Fibroblast of lung (primary cell): ENCODE measurements at places on chromosomes 5 and 9.

DNA sequence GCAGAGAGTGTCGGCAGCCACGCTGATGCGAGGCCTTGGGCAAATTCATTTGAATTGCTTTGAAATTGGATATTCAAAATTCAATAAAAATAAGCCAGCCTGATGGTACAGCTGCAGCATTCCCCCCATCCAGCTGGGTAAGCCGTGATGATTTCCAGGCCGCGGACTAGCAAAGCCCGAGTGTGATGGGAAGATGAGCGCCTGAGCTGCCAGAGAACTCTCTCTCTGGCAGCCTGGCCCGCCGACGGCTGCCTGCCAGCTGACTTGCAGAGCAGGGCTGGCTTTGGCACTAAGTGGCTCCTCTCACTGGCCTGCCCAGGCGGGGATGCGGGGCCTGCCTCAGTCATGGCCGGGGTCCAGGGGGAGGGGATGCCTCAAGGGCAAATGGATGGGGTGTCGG is 268.3 kb upstream of the WWC1 start:
- H3K27me3 ChIP-seq: no peaks in the 10 kb centered on the region
- H3K4me1 ChIP-seq: no peaks in the 10 kb centered on the region
- H3K36me3 ChIP-seq: no peaks in the 10 kb centered on the region

GRCh38 chr9:121910491-121911040 is 182.5 kb downstream of the TTLL11 start:
- no peak overlapping the region for H3K4me3 ChIP-seq
- H3K27ac ChIP-seq: no peak overlapping the region
- no peaks in the 10 kb centered on the region for H3K27me3 ChIP-seq
- H3K4me1 ChIP-seq: no peaks in the 10 kb centered on the region
- DNase-seq: no peak

GRCh38 chr5:57725658-57726504 is 243.3 kb upstream of the ACTBL2 start:
- peaks cover 2% of the 10 kb centered on the region for H3K4me1 ChIP-seq
- H3K36me3 ChIP-seq: no peaks in the 10 kb centered on the region
- no peak overlapping the region for H3K27ac ChIP-seq
- no peaks in the 10 kb centered on the region for H3K27me3 ChIP-seq

DNA sequence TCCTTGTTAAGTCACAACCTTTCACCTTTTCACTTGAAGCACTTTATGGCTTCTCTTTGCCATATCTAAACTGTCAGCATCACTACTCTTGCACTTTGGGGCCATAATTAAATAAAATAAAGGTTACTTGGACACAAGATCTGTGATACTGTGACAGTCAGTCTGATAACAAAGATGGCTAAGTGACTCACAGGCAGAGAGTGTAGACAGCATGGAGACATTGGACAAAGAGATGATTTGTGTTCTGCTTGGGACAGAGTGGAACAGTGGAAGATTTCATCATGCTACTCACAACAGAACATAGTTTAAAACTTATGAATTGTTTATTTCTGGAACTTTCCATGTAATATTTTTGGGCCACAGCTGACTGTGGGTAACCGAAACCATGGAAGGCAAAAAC is 81.7 kb upstream of the SMC5 start:
- DNase-seq: peak; percentile 11
- no peak overlapping the region for H3K27ac ChIP-seq
- H3K4me1 ChIP-seq: no peaks in the 10 kb centered on the region
- H3K4me3 ChIP-seq: no peak overlapping the region

- H3K27ac ChIP-seq: no peak overlapping the region
- H3K4me1 ChIP-seq: no peaks in the 10 kb centered on the region
- H3K36me3 ChIP-seq: no peaks in the 10 kb centered on the region
- H3K27me3 ChIP-seq: peaks cover 7% of the 10 kb centered on the region
- peak; percentile 27 for DNase-seq
Observed at GRCh38 chr5:178069909-178070308, 43.4 kb upstream of the N4BP3 start.

GRCh38 chr5:10289353-10289752 is 18.3 kb downstream of the CMBL start:
- no peak overlapping the region for H3K4me3 ChIP-seq
- no peak overlapping the region for H3K27ac ChIP-seq
- DNase-seq: peak; percentile 45
- no peaks in the 10 kb centered on the region for H3K36me3 ChIP-seq
- no peaks in the 10 kb centered on the region for H3K4me1 ChIP-seq

- H3K4me3 ChIP-seq: no peak overlapping the region
- H3K27me3 ChIP-seq: no peaks in the 10 kb centered on the region
- H3K27ac ChIP-seq: peak overlapping the region; percentile 9
- no peaks in the 10 kb centered on the region for H3K36me3 ChIP-seq
- peak; percentile 74 for DNase-seq
Observed at GRCh38 chr9:91416096-91416712, 7.4 kb downstream of the NFIL3 start.

DNA sequence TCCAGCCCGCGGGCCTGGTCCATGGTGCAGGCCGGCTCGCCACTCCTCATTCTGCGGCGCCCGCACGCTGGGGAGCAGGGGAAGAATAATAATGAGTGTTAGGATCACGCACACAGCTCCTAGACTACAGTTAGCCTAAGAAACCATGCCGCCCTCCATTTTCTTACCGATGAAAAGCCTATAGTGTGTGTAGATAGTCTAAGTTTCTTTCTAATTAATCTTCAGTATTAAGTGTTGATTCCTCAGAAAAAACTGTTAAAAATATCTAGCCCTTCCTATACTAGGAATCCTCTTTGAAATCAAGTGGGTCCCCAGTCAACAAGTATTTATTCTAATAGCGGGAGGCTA is 9.3 kb downstream of the ZBED3 start:
- DNase-seq: no peak
- peaks cover 8% of the 10 kb centered on the region for H3K4me1 ChIP-seq
- no peaks in the 10 kb centered on the region for H3K27me3 ChIP-seq
- H3K27ac ChIP-seq: no peak overlapping the region
